ENCODE measurements at places on chromosomes 11 and 22.

- DNase-seq: no peak
Observed at GRCh38 chr11:123195188-123196059, at the start of gene CLMP. CLMP (minus strand) TSS chr11:123195248; CDS start chr11:123194940, 308 bp downstream.

DNA sequence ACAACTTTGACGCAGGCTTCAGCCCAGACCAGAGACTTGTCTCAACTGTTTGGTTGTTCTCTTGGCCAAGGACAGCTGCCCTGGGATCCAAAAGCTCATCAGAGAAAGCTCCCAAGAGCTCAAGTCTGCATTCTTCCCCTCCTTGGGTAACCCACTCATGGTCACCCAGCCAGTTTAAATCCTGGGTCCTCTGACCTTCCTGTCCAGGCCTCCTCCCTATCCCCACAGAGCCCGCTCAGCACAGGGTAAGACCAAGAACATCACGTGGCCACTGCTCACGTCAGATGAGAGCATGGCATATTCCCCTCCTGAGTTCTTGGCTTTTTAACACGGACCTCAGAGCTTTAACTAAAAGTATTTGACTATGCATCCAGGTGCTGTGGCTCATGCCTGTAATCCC is 25.8 kb downstream of the TSKU start:
- DNase-seq: no peak

- DNase-seq: no peak
Observed at GRCh38 chr22:28466399-28466798, 213.2 kb downstream of the TTC28 start.

DNA sequence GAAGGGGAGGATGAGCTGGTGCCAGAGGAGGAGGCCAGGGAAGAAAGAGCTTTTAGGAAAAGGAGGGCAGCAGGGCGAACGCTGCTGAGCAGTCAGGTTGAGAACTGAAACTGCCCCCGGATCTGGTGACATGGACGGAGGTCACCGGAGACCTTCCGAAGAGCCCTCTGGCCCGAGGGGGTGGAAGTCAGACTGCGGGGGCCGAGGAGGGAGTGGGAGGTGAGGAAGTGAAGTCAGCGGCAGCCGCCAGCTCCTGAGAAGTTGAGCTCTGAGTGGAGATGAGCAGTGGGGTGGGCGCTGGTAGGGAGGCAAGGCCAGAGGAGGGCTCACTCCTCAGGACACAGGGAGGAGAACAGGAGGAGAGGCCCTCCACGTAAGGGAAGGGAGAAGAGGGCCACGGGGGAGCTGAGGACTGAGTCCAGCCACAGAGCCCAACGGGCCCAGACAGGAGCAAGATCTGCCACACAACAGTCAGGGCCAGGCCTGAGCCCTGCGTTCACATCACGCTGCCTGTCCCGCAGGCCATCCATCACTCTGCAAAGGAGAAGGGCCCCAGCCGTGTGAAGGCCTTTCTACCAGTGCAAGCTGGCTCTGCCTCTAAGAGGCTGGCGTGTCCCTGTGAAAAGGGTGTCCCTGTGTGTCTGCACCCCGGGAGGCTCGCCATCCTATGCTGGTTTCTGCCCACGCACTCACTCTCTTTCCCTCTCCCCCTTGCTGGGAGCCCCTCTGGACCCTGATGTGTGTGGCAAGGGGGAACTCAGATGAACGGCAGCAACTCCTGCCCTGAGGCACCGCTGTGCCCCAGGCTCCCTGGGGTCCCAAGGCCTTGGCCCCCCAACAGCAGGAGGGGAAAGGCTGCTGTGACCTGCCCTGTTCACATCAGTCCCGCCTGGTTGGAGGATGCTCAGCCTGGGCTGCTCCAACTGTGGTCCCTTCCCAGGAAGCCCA is 19.0 kb upstream of the LRRC32 start:
- no peak for DNase-seq

GRCh38 chr22:20656902-20657836 is 116.7 kb upstream of the SERPIND1 start:
- no peak for DNase-seq

GRCh38 chr22:27300536-27301285 is 500.8 kb downstream of the MN1 start:
- DNase-seq: no peak
